Right ventricle myocardium inferior (tissue), 1 donor: ENCODE measurements at places on chromosomes 1 and 21.

DNA sequence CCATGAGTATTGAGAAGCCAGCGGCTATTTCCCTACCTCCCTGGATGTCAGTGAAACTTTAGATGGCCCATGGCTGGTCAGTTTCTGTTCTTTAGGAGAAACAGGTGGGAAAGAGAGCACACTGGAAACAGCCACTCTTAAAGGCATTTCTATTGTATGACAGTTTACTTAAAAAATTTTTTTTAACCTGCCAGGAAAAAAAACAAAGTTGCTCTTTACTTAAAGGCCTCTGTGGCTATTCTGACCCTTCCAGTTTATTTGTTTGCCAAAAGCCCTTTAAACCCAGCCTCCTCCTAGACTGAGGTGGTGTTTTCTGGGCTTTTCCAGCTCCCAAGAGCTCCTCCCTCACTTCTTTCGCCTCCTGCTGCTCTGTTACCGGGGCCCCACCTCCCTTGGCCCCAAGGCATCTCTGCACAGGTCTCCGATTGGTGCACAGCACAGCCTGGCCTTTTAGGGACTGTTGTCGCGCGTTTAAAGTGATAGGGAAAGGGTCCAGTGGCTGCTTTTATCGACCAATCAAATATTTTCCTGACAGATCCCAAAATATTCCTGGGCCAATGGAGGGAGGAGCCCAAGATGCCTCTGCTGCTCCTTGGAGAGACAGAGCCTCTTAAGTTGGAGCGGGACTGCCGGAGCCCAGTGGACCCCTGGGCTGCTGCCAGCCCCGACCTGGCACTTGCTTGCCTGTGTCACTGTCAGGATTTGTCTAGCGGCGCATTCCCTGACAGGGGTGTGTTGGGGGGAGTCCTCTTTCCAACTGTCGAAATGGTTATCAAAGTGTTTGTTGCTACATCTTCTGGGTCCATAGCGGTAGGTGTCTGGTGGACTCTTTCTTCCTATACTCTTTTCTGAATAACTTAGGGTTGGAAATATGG, at the start of gene SH3BGR:
TSS of gene SH3BGR (plus strand) at position 639 of the 875 bp plus-strand sequence. CDS start at position 766, 127 bp downstream.
- peak; percentile 84 for DNase-seq

- DNase-seq = no peak
Measured at GRCh38 chr1:24903560-24903954, 26.5 kb downstream of the RUNX3 start.

DNA sequence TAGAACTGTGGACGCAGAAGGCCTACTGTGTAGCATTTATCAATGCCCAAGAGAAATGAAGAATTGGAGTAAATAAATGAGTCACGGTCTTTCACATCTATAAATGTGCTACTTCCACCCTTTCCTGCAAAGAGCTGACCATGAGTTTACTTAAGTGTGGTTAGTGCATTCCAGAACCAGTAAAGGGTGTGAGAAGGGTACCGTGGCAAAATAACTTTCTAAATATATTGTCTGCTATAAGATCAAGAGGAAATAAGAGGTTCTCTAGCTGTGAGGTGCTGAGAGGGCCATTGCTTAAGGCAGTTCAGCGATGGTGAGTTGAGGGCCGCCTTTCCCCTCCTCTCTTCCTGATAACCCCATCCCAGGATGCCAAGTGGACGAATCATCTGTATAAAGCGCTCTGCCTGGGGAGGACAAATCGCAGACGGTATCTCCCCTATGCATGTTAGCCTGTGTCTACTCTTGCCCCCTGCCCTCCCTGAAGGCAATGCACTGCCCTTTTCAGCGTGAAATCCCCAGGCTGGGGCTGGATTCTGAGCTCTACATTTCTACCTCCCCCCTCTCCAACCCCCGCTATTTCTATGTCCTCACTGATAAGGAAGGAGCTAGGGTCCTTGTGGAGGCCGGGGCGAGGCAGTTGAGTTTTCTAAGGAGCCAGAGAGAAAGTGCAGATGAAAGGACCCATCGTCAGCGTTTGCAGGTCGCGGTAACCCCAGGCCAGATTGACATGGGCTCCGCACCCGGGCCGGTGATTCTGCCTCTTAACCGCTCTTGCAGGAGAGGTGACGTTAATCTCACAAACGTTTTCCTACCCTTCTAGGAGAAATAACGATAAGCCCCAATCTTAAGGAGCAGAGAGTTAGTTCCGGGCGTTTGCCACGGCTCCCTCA, 1.5 kb upstream of the NCAM2 start:
- no peak for DNase-seq

DNA sequence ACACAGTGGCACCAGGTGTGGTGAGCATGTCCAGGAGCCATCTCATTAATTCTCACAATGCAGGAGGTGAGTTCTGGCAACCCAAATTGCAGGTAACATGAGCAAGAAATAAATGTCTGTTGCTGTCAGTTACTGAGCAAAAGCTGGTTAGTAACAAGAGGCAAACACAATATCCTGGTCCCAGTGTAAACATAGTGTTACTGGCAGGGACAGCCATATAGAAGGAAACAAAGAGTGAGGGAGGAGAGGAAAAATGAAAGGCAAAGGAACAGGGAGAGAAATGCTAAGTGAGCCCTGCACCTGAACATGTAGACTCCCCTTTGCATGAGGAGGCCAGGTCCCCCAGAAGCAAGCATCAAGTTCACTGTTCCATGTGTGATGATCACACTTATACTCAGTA, 203.6 kb downstream of the TRABD2B start:
- DNase-seq = peak; percentile 7

- DNase-seq = no peak
Measured at GRCh38 chr1:242219298-242219901, 220.5 kb upstream of the MAP1LC3C start.

DNA sequence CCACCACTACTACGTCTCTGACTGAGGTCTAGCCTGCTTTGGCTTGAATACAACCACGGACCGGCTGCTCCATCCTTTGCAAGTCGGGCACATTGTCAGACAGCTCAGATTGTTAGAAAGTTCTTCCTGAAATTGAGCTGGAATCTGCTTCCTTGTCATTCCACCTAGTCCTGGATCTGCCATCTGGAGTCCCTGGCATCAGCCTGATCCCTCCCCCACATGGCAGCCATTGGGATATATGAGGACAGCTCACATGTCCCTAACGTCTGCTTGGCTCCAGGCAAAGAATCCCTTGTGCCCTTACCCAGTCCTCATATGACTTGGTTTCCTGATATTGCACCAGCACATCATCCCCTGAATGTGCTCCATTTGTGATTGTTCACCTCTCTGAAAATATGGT, 56.3 kb upstream of the SYT6 start:
- DNase-seq = no peak

GRCh38 chr1:185674201-185674600, 60.0 kb upstream of the HMCN1 start:
- no peak for DNase-seq

DNA sequence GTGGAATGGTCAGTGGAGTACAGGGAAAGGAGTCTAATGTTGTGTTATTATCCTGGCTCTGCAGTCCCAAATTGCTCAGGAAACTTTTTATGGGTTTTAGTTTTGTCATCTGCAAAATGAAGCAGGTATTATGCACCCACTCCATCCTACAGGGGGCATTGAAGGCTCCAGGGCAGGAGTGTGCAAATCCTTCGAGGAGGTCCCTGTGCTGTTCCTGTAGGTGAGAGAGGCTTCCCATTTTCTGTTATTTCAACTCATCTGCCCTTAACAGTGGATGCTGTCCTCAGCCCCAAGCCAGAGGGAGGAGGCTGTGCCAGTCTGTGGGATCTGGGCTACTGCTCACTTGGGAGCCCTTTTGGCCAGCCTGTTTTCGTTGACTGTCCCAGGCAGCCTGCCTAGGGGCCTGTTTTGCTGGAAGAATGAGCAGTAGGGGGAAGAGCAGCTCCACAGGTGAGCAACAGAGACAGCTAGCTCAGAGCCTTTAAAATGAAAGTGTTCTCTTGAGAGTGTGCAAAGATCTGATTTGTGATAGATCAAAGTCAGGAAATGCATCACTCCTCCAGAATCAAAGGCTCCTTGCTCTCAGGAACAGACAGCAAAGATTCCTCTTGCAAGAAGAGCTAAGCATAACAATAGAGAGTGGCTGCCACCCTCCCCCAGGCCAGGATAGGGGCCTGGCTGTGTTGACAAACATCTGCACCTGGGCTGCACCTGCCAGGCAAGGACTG, 317.6 kb upstream of the PROX1 start:
- no peak for DNase-seq

DNA sequence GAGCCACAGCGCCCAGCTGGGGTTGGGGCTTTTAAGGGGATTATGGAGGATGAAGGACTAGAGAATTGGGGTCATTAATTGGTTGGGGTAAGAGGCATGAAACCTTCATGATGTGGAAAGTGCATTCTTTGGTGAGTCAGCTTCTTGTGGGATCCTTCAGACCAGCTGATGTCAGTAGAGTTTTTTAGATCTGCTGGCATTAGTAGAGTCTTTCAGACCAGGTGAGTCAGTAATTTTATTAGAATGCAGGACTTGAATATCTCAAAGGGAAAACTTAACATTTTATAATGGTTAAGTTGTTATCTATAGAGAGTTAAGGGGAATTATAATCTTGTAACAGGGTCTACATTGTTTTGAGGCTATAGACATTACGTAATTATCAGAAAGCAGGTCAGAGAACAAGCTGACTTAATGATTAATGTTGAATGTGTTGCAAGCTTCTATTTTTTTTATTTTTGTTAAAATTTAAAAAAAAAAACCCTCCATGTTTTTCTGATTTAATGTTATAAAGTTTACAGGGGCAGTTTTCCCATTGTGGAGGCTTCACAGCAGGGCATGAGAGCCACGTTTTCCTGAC, 160.9 kb upstream of the FMN2 start:
- no peak for DNase-seq

DNA sequence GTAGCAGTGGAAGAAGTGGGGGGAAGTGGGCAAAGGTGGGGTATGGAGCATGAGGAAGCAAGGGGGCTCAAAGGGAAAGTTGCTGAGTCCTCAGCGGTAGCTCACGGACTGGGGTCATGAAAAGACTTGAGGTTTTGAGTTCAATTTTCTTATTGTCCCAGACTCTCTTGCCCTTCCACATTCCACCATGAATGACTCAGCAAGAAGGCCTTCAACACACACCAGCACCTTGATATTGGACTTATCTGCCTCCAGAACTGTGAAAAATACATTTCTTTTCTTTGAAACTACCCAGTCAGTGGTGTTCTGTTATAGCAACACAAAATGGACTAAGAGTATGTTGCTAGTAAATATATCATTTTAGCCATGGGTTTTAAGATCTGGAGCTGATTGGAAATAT, 17.3 kb upstream of the RHBDL2 start:
- no peak for DNase-seq

DNA sequence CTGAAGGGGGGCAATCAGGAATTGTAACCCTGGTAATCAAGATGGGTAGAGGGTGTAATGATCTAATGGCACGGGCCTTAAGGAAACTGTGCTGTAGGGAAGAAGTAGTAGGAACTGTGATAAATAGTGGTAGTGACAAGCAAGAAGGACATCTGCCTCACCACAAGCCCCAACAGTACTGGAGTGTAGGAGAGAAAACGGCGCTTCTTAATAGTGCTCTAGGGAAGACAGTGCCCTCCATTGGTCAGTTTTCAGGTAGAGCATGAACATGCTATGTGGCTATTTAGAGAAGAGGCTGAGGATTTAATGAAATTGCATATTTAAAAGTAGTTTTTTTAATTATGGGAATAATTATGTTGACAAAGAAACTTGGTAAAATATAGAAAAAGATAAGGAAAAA, 32.2 kb downstream of the SLC30A7 start:
- no peak for DNase-seq

- DNase-seq = no peak
Measured at GRCh38 chr1:244325056-244325758, 126.5 kb downstream of the ADSS2 start.

- DNase-seq = no peak
Measured at GRCh38 chr1:87393445-87394085, 64.9 kb downstream of the LMO4 start.

DNA sequence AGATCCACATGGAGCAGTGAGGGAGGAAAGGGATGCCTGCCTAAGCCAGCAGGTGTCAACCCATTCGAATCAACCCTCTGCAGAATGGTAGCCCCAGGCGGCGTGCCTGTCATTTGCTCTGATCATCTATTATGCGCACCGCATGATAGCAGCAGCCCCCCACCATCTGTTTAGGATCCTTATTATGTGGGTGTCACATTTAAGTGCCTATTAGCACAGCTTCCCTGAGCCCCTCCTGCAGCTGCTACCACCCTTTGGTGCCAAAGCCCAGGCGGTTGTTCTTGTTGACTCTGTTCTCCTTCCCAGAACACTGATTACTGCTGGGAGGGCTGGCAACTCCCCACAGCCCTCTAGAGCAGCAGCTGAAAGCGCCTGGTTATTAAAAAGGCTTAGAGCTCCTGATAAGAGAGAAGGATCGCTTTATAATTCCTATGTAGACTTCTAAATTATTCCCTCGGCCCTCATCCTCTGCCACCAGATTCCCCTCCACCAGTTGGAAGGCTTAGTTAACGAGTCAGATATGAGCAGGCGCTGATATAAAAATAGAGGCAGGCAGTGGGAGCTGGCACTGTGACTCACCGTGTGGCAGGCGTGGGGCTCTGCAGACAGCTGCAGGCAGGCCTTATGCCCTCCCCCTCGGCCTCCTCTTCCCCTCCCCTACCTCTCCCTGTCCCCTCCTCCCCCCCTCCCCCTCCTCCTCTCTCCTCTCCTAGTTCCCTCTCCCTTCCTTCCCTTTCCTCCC, 23.0 kb downstream of the ACTA1 start:
- peak; percentile 79 for DNase-seq

GRCh38 chr1:203625628-203626019, 1.0 kb upstream of the ATP2B4 start:
- no peak for DNase-seq

DNA sequence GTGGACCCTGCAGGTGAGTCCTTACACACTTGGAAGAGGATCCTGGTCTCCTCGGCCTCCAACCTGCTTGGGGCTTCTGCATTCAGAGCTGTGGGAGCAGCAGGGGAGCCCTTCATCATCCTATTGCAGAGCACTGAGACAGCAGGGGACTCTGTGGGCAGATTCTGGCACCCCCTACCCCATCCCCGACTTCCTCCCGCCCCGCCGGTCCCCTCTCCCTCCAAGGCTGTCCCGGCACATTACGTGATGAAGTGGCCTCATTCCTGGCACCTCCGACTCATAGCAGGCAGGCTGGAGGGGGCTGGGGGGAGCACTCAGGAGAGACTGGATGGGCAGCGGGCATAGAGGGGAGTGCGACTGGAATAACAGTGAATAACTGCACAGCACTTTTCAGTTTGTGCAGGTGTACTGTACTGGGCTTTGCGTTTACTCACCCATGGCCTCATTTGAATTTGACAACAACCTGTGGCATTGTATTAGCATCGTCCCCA, 394.1 kb downstream of the MATN1 start:
- no peak for DNase-seq

DNA sequence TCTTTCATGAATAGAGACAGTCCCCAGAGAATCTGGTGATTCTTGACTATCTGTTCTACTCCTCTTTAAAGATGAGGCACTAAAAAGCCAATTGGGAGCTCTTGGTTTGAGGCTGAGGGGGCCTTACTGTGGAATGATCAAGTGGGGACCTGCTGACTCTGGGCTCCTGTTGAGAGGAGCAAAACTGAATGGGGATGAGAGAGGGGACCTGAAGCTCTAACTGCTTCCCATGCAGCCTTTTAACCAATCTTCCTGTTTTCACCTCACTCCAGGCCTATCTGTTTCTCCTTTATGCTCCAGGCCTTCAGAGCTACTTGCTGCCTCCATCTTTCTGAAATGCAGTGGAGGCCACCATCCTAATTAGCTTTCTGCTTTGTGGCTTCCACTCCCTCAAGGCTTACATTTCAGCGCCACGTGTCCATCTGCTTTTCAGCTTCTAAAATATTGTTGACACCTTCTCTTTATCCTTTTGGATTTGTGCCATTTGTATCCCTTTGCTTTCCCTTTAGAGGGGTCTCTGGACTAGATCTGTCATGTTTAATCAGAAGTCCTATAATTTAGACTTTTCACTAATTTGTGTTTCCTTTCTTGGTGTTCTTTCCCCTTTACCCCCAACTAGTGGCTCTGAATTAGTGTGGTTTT, 145.7 kb downstream of the DHRS3 start:
- DNase-seq = no peak

GRCh38 chr1:211237579-211237978, 21.6 kb upstream of the RCOR3 start:
- peak; percentile 67 for DNase-seq
